ENCODE measurements at places on chromosomes 6 and 20.

GRCh38 chr6:151098166-151098565 lies 141.6 kb upstream of the AKAP12 start:
- no peak for DNase-seq

GRCh38 chr6:128767150-128767549 lies 115.8 kb upstream of the LAMA2 start:
- DNase-seq: no peak

DNA sequence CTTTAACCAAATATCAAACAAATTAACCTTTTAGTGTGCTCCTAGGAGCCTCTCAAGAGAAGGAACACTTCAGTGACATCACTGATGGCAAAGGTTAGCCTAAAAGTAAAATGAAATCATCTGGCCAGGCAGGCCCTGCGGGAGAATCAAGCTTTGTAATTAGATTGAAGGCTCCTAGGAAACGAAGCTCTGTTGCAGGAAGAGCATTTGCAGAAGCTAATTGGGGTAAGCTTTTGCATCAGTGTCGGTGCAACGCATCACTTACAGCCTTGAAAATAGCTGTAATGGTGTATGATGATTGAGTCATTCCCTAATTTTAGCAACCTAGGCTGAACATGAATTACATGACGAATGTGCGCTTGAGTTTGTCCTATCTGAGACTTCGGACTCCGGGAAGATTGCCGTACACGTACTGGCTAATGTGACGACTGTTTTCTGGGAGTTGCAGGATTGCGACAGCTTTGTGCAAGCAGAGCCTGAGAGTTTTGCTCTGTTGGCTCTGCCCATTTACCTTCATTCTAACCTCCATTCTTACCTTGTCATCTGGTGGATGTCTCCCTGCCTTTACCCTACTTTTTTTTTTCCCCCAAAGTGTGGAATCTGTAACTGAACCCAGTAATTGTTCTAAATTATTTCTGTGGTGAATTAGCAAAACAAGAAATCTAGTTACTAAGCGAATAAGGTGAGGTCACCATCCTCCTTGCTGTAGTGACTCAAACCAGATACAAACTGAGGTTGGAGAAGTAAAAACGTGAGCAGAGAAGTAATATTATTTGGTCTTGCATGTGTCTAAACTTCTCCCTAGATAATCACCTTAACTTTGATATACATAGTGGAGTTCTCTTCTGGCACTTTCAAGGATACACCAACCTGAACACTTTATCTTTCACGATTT lies 675.9 kb upstream of the CITED2 start:
- no peak for DNase-seq

- no peak for DNase-seq
Observed at GRCh38 chr6:158816803-158817727, 2.1 kb downstream of the EZR start.

DNA sequence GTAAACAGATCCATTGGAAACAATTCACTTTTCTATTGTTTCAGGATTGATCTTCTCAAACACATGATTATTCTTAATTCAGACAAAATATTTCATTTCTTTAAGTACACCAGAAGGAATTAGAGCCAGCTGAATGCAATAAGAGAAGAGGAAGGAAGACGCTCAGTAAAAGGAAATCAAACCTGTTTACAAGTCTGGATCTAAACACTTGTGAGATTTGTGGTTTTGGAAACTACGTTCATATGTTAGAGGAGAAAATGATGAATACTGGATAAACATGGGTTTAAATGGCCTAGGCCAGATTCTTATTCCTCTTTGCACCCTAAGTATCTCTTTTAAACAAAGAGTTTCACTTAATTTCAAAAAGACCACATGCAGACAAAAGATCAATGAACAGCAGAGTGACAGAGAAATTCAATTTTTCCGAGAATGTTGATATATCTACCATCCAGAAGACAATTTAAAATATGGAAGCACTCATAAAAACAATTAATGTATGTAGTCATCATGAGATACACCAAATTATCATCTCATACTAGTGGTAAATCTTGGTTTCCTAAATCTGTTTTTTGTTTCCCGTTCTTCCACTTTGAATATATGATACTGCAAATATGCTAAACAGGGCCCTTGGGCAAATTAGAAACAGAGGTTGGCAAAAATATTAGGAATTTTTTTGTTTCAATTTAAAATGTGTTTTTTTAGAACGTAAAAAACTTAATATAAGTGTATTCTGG lies 703.5 kb upstream of the CITED2 start:
- no peak for DNase-seq
